ENCODE measurements at places on chromosomes 2 and 18.

GRCh38 chr2:240816584-240817495 is 3.2 kb downstream of the KIF1A start:
- no peak for DNase-seq

GRCh38 chr2:113213061-113213930 is 39.5 kb downstream of the PSD4 start:
- DNase-seq = no peak

DNA sequence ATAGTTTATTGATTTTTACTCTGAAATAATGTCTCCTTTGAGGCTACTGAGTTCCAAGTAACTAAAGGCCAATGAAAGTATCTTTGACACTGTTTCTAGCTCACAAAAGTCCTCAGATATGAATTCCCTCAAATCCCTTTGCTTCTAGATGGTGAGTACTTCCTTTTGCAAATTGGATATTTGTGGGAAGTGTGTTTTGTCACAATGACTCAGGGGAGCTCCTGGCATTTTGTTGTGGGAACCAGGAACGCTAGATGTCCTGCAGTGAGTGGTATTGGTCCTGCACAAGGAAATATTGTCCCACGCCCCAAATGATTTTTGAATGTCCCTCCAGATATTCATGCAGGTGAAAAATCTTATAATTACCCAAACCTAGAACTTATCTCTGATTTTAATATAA is 24.3 kb downstream of the TACR1 start:
- peak; percentile 8 for DNase-seq

- DNase-seq = no peak
These were observed 2.5 kb downstream of the CD8A start for GRCh38 chr2:86788165-86788564.

GRCh38 chr2:28716265-28716865 is 35.3 kb upstream of the PPP1CB start:
- DNase-seq = peak; percentile 89

DNA sequence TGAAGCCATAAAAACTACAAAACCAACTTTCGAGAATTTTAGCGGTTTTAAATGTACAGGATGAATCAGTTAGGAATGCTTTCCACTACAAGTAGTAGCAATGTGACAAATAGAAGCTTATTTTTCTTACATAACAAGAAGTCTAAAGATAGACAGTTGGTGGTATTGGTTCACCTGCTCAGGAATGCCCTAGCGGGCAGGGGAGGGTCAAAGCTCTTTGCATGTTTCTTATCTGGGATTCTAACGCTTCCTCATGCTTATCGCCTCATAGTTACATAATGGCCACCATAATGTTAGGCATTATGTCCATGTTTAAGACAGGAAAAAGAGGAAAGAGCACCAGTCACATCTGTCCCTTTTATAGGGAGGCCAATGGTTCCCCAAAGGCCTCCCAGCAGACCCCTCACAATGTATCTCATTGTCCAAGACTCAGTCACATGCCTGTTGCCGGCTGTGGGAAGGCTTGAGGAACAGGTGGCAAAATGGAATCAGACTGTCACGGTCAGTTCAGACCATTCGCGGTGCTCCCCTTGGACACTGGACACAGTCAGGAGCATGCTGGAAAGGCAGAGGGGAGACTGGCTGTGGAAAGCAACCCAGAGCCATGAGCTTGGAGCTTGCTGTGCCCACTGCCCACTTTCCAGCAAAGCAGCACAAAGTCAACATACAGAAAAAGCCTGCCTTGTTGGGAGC is 69.4 kb upstream of the ODC1 start:
- DNase-seq = no peak

- peak; percentile 81 for DNase-seq
These were observed 15.4 kb downstream of the TGOLN2 start for GRCh38 chr2:85312404-85312803.

GRCh38 chr2:63642946-63643345 is 54.2 kb downstream of the MDH1 start:
- no peak for DNase-seq

DNA sequence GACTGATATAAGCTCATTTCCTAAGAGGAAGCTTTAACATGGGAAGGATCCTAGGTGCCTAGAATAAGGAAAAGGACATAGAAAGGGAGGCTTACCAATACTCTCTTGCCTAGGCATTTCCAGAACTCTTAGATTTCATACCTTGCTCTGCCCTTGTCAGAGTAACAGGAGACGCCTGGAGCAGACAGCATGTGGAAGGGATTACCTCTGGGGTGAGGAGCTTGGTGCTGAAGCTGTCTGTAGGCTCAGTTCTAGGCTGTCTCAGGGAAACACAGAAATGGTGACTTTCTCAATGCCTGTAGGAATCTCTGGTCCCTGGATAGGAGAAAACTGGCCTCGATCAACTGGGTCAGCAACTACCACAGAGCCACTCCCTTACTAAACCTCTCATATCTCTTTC is 150.0 kb downstream of the SLC4A3 start:
- no peak for DNase-seq

- no peak for DNase-seq
These were observed 70.5 kb downstream of the ID2 start for GRCh38 chr2:8752385-8752784.

- DNase-seq = peak; percentile 72
These were observed 57.1 kb downstream of the MAP4K4 start for GRCh38 chr2:101754618-101755017.

DNA sequence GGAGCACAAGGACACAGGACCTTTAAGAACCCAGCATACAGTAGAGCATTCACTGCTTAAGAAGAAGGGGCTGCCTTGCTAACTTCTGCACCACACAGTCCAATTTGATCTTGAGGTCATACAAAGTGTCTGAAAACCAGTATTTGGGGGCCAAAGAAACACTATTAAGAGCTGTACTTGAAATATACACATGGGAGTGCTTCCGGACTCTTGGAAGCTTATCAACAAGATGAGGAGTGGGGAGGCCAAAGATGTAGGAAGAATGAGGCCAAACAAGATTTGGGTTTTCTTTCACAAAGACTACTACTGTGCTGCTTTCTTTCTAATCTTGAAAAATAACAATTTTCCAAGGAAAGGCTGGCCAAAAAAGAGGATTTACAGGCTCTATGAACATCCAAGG is 24.8 kb upstream of the MALL start:
- DNase-seq = no peak

- DNase-seq = no peak
These were observed 9.8 kb downstream of the MYOM1 start for GRCh38 chr18:3209859-3210569.

GRCh38 chr18:23920054-23920453 is 94.5 kb upstream of the TTC39C start:
- no peak for DNase-seq

GRCh38 chr2:50513724-50514123 is 518.2 kb downstream of the NRXN1 start:
- DNase-seq = no peak

DNA sequence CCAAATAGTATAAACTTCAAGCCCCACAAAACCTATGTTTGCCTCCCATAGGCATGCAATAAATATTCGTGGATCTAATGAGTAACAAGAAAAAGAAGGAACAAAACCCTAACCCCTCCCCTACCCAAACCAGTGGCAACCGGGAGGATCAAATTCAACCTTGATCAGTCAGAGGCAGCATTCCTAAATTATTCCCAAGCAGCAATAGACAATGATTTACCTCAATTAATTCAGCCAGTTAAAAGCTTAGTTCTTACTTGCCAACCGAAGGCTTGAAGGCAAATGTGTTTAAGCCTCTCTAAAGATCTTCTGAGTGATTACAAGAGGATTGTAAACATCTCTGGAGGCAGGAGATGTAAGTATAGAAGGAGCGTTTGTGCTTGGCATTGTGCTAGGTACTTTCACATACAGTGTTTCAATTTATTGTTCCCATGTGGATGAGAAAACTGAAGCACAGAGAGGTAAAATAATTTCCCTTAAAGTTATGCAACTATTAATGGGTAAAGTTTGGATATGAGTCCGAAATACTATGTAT is 197.7 kb downstream of the MTX2 start:
- no peak for DNase-seq

GRCh38 chr18:32010124-32010721 is 8.4 kb upstream of the RNF125 start:
- DNase-seq = no peak

GRCh38 chr2:141630407-141630930 is 500.3 kb downstream of the LRP1B start:
- DNase-seq = no peak

DNA sequence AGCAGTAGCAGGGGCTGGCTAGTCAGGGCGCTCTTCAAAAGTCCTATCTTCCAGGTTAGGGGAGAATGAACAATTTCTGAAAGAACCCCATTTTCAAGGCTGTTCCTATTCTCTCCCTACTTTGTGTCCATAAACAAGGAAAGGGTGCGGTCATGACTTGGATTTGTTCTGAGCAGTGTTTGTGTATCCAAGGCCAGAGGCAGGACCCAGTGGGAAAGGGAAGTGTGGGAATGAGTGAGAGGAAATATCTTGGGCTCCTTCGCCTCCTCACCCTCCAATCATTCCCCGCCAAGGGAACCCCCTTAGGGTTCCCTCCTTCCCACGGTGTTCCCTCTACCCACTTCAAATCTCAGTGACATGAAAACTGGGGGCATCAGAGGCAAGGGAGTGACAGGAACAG is 25.5 kb upstream of the SPTBN1 start:
- no peak for DNase-seq

DNA sequence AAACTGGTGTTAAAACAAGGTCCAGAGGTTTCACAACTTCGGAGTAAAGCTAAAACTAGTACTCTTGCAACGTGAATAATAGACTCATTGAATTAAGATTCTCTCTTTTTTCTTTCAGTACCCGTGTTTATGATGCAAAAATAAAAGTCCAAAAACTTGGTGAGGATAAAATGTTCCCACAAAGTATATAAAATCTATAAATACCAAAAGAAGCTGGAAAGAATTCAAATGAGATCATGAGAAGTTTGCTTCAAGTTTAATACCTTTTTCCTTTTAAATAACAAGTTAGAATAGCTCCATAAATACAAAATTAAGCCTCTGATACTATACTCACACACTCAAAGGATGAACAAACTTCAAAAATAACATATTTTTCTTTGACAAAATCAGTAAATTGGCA is 34.0 kb downstream of the METTL4 start:
- no peak for DNase-seq

DNA sequence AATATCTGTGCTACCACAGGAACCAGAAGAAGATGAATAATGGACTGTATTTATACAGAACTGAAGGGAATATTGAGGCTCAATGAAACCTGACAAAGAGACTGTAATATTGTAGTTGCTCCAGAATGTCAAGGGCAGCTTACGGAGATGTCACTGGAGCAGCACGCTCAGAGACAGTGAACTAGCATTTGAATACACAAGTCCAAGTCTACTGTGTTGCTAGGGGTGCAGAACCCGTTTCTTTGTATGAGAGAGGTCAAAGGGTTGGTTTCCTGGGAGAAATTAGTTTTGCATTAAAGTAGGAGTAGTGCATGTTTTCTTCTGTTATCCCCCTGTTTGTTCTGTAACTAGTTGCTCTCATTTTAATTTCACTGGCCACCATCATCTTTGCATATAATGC is 1399.9 kb downstream of the DPP10 start:
- no peak for DNase-seq

- DNase-seq = no peak
These were observed 81.4 kb downstream of the ADCYAP1 start for GRCh38 chr18:986051-986450.

DNA sequence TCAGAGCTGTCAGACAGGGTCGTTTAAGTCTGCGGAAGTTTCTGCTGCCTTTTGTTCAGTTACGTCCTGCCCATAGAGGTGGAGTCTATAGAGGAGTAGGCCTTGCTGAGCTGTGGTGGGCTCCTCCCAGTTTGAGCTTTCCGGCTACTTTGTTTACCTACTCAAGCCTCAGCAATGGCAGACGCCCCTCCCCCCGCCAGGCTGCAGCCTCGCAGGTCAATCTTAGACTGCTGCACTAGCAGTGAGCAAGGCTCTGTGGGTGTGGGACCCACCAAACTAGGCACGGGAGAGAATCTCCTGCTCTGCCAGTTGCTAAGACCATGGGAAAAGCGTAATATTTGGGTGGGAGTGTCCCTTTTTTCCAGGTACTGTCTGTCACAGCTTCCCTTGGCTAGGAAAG is 86.5 kb downstream of the EFEMP1 start:
- no peak for DNase-seq

DNA sequence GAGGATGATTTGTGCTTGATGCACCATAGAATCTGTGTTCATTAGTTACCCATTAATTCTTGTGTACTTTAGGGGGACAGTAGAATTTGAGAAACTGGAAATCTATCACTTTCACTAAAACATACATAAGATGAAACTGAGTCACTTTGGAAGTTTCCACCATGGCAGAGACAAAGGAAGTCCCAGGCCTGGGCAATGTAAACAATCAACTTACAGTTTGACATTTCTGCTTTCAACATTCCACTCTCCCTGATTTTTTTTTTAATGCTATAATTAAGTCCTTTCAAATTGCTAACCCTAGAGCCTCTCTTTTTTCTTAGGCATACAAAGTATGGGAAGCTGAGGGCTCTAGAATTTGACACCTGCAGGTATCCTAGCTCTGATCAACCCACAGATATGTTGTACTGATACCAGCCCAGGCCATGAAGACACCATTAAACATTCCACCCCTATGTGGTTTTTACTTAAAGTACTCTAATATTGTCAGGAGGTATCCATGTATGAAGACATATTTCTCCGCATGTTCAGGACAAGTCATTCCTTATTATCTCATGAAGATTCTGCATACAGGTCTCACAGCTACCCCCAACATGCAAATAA is 88.5 kb upstream of the GLS start:
- DNase-seq = no peak

- no peak for DNase-seq
These were observed 789.7 kb upstream of the SLC39A10 start for GRCh38 chr2:194867328-194867727.

DNA sequence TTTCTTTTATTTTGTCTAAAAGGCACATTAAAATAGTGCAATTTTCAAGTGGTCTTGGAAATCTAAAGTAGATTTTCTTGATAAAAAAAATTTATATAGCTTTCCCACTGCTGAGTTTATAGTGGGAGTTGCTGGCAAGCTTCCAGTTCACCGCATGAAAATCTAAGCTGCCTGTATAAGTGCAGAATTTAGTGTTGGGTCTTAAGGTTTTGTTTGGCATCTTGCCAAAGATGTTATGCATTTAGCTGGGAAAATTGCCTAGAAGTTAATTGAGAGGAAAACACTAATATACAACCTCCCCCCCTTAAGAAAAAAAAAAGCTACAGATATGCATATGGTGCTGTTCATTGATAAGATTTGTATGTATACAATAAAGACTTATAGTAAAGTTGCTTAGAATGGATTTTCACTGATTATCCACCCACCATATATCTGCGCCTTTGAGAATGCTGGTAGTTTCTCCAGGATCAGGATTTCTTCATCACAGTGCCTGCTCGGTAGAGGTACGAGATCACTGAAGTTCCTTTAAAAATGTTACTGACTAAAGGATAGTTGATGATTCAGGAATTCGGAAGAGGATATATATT is 803.2 kb upstream of the POU3F3 start:
- DNase-seq = no peak

GRCh38 chr2:98730053-98730706 is 752 bp downstream of the MGAT4A start:
- DNase-seq = no peak

GRCh38 chr18:23861805-23862470 is 152.6 kb upstream of the TTC39C start:
- DNase-seq = peak; percentile 95

GRCh38 chr18:2471523-2471922 is 99.8 kb downstream of the METTL4 start:
- DNase-seq = no peak

Measured in AG10803 (cell line).